ENCODE measurements at places on chromosomes 11 and 22.

GRCh38 chr11:73537969-73538368 is 59.9 kb downstream of the FAM168A start:
- no peak for DNase-seq

GRCh38 chr22:30931541-30932300 is 36.9 kb downstream of the MORC2 start:
- DNase-seq, result no peak

DNA sequence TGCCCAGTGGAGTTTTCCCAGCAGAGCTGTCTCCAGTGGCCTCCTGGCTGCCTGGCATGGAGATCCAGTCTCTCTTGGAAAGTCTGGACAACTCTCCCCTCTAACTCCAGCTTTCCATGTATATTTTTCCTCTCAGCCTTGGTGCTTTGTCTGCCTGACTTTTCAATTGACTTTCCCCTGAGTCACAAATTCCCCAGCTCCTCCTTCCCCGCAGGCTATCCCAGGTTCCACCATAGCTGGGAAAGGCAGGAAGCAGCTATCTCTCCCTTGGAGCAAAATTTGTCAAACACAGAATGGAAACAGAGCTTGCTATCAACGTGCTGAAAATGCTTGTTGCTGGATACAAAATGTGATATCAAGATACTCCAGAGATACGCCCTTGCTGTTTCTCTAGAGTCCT is 384.8 kb downstream of the TMEM135 start:
- peak; percentile 8 for DNase-seq

- no peak for DNase-seq
Measured at GRCh38 chr22:26632422-26633155, 10.8 kb downstream of the CRYBA4 start.

- no peak for DNase-seq
Measured at GRCh38 chr22:44341431-44342346, 28.9 kb upstream of the SHISAL1 start.
